ENCODE measurements at places on chromosomes 5 and 9.
A peak's percentile ranks its signal among the peaks of the same experiment; 100 is the strongest.

- DNase-seq: no peak
These were observed 319.2 kb downstream of the GADD45G start for GRCh38 chr9:89923961-89924504.

DNA sequence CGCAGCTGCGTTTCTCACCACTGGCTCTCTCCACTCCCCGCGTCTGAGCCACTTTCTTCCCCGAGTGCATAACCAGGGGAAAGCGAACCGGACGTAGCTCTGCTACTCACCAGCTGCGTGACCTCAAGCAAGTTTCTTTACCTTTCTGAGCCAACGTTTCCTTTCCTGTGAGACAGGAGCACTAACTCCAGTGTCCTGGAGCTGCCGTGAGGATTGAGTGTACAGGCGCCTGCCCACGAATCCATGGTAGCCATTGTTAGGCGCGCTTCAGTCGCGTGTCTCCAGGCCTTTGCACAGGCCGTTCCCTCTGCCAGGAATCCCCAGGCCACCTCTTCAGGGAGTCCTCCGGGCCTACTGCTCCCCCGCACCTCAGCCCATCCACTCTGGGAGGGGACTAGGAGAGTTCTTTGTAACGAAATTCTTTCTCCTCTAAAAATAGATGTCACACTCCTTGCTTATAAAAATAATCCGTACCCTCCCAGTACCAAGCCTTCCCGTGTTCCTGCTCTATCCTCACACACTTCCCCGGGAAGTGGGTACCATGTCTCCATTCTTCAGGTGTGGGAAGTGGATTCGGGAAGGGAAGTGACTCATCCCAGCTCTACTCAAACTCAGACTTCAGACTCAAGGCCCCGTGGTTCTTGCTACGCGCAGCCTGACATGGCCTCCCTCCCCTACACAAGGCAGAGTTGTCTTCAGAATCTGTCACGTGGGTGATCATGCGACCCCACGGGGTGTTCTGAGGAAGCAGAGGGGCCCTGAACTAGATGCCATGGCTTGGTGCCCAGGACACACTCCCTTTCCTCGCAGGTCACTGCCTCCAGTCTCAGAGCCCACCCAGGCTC, 16.1 kb upstream of the CRB2 start:
- no peak for DNase-seq

- peak; percentile 39 for DNase-seq
These were observed 100.3 kb upstream of the PANK3 start for GRCh38 chr5:168679515-168679920.

DNA sequence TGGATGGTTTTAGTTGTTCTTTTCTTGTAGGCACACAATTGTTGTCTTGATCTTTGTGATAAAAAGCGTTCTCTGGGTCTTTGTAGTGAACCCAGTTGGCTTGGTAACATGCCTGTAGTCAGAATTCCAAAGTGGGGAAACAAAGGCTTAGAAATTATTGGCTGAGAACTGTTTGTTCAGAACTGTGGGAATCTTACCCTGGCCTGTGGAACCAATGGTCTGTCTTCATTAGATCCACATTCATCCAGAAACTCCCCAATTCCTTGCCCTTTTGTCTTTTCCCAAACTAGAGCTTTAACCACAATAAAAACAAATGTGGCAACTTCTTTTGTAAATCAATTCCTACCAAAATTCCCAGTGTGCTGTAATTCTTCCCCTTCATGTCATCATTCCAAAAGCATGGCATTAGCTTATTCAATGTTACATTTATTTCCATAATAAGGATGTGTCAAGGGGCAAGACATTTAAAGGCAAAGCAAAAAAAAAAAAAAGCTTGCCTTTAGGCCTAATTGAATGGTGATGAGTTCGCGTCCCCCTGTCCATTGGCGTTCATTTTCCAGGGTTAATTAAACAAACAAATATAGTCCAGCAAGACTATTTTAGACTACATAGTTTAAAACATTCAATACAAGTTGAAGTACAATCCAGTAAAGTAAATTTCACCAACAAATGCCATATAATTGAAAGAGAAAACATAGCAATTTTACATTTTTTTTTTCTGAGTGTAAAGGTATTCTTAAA, 249.8 kb upstream of the ZNF608 start:
- DNase-seq: peak; percentile 2

GRCh38 chr5:82314964-82315758, 37.0 kb upstream of the RPS23 start:
- no peak for DNase-seq

DNA sequence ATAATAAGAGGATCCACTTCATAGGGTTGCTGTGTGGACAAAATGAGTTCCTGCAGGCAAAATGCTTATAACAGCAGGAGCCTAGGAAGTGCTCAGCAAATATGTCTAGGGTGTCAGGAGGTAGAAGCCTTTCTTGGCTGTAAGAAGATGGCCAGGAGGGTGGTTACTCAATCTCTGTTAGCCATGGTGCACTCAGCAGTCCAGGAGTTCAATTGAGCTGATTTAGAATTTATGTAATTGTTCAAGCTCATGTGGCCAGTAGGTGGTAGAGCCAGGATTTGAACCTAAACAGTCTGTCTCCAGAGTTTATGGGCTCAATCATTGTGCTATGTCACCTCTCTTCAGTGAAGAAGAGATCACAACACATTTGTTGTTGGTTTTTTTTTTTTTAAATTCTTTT, 381.2 kb downstream of the KIF4B start:
- no peak for DNase-seq

DNA sequence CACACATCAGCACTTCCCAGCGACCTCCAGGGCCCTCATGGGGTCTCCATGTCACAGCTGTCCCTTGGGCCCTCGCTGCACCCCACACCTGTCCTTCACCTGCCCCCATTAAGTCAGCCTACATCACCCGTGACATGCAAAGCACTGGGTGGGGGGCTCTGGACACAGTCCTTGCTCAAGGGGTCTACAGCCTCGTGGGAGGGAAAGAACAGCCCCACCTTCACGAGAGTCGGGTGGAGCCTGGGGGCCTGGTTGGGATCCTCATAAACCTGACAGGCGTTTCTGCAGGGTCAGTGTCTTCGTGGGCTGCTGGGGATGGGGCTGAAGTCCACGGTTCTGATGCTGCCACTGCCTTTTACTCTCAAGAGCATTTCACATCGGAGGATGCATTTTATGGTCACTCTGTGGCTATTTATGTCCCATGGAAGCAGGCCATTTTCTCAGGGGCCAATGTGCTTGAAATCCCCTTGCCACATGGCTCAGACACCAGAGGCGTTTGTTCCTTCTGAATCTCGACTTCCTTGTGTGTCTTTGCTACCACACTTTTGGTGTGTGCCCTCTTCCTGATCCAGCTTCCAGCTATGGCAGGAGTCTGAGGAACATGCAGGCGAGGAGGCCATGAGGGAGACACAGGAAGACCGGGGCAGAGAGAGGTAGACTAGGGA, at the start of gene OR2V1:
OR2V1 (minus strand) TSS at position 338 of the 665 bp plus-strand sequence. CDS start 5,865 bp downstream, outside the sequence.
- no peak for DNase-seq

- no peak for DNase-seq
These were observed 200.1 kb upstream of the DAB2 start for GRCh38 chr5:39624890-39625289.

DNA sequence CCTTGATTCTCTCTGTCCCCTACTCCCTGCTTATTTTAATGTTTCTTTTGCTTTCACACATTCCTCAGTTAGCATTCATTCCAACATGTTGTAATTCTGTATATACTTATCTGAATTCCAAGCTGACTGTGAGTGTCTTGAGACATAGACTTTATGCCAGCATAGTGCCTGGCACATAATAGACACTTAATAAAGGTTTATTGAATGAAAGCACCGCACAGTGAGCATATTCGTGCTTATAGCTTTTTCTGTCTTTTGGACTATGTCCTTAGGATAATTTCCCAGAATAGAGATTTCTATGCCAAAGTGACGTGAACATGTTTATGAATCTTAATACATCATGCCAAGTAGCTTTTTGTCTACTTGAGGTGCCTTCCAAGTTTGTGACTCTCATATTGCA, 174.6 kb downstream of the CD180 start:
- no peak for DNase-seq

GRCh38 chr5:135386886-135387628, 12.0 kb downstream of the MACROH2A1 start:
- peak; percentile 73 for DNase-seq

DNA sequence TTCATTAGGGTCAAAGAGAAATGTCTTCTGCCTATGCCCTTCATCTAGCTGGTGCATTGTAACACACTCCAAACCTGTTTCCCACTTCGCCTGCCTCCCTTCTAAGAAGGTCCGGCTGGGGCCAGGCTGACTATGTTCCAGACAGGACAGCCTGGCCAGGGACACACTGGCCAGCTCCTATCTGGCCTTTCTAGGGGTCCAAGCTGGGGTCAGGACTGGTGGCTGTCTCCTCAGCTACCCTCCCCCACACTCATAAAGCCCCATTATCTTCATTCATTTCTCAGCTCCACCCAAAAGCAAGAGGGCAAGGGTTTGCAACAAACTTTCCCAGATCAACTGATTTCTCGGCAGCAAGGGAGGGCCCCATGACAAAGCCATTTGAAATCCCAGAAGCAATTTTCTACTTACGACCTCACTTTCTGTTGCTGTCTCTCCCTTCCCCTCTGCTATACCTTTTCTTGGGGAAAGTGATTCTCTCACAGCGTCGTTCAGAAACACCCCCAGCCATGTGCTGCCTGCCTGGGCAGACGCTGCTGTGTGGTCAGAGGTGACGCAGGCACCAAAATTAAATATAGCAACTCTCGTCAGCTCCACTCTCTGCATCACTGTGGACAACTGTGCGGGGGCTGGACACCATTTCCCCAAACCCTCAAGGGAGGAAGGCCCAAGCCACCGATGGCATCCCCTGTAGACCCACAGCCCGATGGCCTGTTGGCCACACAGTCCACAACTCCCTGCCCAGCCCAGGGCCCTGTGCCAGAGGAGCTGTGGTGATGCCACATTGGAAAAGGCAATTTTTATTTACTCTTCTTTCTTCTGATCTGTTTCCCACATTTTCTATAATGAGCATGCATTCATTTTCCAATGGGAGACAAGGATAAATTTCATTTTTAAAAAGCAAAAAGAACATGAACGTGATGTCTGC, 6.1 kb downstream of the IL13 start:
- no peak for DNase-seq

DNA sequence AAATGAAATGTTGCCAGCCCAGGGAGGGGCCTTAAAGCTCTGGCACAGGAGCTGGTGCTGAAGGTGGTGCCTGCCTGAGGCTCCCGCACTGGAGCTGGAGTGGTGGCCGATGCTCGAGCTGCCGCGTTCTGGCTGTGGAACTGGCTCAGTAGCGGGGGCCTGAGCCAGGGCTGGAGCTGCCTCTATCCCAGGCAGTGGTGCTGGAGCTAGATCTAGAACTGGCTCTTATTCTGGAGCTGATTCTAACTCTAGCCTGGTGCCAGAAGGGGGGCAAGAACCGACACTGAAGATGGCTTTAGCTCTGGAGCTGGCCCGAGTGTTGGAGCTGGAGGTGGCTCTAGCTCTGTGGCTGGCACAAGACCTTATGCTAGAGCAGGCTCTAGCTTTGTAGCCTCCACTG, 19.2 kb downstream of the OBP2B start:
- DNase-seq: no peak

DNA sequence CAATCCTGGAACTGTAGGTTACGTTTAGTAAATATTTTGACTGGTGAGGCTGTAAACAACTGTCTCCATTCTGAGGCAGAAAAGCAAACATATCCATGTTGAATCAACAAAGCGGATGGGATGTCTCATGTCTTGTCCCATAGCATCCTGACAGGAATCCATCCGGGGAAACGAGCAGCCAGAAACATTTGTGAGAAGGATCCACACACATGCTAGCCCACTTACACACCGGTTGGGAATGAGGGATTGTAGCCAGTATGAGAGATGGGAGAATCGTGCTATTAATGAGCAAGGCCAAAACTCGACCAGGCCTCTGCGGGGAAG, 117.5 kb downstream of the FSTL4 start:
- no peak for DNase-seq

GRCh38 chr9:70569070-70569772, 154.8 kb upstream of the KLF9 start:
- no peak for DNase-seq

DNA sequence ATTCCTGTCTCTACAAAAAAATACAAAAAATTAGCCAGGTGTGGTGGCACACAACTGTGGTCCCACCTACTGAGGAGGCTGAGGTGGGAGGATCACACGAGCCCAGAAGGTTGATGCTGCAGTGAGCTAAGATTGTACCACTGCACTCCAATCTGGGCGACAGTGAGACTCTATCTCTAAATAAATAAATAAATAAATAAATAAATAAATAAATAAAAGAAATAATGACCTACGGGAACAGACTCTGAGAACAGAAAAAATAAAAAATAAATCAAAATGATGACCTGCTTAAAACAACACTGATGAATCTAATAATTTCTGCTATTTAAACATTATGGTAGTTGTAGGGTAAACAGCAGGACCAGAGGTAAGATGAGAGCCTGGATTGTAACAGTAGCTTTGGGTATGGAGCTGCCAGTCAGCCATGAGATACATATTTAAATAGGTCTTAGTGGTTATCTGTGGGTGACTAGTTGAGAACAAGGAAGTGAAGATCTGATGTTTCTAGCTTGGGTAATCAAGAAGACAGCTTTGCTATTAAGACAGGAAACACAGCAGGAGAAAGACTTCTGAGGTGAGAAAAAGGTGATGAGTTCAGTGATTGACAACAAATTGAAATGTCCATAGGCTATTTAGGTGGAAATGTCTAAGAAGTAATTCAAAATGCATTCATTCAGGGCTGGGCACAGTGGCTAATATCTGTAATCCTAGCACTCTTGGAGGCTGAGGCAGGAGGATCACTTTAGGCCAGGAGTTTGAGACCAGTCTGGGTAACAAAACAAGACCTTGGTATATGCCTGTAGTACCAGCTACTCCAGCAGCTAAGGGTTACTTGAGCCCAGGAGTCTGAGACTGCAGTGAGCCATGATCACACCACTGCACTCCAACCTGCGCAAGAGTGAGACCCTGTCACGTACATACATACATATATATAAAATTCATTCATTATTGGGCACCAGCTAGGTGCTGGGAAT, 11.0 kb downstream of the RNF145 start:
- DNase-seq: no peak

- DNase-seq: peak; percentile 25
These were observed 25.0 kb upstream of the SPTLC1 start for GRCh38 chr9:92140074-92140753.

GRCh38 chr9:128416014-128416413, 4.6 kb upstream of the CERCAM start:
- DNase-seq: no peak

DNA sequence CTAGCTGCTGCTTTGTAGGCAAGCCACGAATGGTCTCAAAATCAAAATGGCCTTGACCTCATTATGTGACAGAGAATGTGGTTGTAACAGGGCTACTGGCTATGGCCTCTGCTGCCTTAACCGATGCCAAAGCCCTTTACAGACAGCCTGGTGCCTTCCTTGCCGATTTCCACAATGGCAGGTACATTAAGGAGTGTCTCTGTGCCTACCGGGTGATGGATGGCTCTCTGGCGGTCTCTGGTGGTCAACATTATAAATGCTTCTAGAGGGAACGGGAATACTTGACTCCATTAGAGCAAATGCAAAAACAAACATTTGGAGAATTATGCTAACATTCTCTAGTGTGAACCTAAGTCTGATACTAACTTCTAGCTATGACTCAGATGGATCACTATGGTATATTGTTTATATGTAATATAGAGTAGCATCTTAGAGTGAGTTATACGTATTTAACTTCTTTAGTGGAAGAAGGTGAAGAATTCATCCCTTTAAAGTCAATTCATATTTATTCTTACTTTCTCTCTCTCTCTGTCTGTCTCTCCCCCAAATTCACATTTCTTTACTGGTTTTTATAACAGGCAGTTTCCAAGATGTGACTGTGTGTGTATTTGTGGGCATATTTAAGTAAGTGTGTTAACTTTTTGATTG, 52.5 kb downstream of the RPS23 start:
- peak; percentile 33 for DNase-seq

- DNase-seq: no peak
These were observed 14.8 kb downstream of the C9 start for GRCh38 chr5:39349484-39349883.
